Frontal cortex (tissue), 4 donors: ENCODE measurements at places on chromosomes 7 and 10. TPM values are rescaled to one million over a fixed set of nuclear protein-coding genes. Genes with fewer than 3 reads are reported as not detected.

C10orf71 gene
- not detected for total RNA-seq

OR9A2 gene
- under 0.01 TPM for total RNA-seq

TRIL gene
- 17.5 TPM for total RNA-seq

INHBA gene
- 12.6 TPM for total RNA-seq

CNNM1 gene
- total RNA-seq, result 2.4 TPM

TAS2R5 gene
- total RNA-seq, result 0.82 TPM

RNF32 gene
- 1.2 TPM for total RNA-seq
